ENCODE measurements at places on chromosomes 12 and 14.

DNA sequence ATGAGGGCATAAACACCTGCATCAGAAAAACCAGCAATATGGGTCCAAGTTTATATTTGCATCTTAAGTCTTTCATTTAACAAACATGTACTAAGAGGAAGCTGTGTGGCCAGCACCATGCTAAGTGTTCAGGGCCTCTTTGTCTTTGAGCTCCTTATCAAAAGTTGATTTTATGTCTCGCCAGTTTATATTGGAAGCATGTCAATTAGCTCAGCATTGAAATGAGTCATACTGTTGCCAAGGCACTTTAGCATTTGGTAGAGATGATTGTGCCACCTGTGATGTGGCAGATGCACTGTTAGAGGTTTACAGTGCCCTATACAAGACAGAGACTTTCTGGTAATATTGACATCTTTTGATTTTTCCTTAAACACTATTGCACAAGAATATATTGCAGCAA, 68.5 kb downstream of the BHLHE41 start:
- no peak for DNase-seq

- no peak for DNase-seq
Observed at GRCh38 chr12:28622406-28622805, 432.1 kb downstream of the CCDC91 start.

GRCh38 chr12:89695830-89696229, 12.8 kb downstream of the ATP2B1 start:
- no peak for DNase-seq

- DNase-seq, result no peak
Observed at GRCh38 chr12:92968176-92968813, 39.2 kb upstream of the EEA1 start.

DNA sequence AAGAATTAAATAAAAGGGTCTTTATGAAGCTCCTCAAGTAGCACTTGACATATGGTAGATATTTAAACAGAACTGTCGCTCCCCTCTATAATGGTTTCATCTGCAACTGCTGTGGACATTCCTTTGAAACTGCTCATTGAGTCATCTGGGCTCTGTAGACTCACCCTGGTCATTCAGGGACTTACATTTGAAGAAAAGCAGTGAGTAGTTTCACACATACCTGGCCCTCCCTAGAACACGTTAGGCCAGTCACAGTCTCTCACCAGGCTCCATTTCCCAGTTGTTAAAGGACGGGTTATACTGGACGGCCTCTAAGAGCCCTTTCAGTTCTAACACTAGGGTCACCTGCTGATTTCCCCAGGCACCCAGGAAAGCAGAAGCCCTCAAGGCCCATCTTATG, 217.0 kb downstream of the BCL11B start:
- no peak for DNase-seq

DNA sequence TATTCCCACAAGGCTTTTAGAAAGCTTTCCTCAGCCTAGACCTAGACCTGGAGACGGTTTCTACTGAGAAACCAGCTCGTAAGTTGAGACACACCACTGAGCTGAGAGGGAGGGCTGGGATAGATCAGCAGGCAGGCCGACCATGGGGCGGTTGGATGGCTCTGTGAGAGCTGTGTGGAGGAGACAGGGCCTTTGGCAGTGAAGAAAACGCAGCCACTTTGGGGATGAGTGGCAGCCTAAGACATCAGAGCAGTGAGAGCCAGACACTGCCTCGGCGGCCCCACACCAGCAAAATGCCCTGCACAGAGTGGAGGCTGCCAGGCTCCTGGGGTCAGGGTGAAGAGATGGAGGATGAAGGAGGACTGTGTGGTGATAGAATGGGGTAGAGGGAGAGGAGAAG, 46.0 kb downstream of the CACNA2D4 start:
- no peak for DNase-seq

DNA sequence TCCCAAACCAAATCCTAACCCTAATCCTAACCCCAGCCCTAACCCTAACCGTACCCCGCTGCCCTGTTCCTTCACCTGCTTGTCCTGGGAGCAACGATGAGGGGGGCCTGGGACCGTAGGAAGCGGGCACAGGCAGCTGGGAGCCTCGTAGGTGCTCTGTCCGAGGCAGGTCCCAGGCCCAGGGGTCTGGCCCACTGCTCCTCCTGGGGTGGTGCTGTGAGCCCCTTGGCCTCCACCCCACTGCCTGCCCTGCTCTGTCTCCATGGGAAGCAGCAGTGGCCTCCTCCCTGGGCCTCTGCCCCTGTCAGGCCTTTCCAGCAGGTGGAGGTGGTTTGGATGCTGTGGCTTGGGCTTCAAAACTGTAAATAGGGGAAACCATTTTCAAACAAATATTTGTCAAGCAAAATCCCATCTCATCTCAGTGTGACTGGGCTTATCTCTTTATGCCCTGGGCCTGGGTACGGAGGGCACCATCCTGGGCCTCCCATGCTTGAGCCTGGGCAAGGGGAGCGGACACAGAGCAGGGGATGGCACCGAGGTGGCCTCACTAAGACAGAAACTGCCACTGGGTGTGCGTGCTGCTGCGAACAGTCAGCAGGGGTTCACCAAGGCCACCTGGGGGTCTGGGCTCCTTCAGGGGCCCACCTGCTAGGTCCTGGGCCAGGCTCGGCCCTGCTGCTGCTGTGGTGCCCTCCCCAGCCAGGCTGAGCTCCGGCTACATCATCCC, 3.7 kb upstream of the BEGAIN start:
- no peak for DNase-seq

DNA sequence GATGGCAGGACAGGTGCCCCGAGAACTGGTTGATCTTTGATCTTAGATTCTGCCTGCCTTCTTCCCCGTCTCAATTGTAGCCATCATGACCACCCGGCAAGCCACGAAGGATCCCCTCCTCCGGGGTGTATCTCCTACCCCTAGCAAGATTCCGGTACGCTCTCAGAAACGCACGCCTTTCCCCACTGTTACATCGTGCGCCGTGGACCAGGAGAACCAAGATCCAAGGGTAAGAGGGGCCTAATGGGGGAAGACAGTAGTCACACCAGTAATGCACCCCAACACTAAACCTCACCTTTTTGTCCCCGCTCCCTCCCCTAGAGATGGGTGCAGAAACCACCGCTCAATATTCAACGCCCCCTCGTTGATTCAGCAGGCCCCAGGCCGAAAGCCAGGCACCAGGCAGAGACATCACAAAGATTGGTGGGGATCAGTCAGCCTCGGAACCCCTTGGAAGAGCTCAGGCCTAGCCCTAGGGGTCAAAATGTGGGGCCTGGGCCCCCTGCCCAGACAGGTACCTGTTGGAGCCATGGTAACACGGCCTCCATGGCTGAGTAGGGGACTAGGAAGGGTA, 556 bp downstream of the TROAP start:
- no peak for DNase-seq

DNA sequence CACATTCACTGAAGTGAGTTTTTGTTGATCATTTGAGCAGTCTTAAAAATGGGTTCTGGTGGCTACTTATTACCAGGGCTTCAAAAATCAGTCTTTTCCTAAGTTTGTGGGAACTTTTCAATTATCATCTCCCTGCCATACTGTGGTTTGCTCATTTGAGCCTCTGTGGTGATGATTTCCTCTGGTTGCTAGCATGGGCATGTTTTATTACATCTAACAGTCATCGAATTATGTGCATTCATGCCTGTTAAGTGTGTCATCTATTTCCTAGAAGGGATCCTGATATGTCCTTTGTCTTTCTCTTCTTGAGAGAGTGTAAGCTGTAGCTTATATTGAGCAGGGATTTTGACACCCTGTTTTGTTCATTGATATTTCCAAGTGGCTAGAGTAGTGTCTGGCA, 116.8 kb downstream of the WIF1 start:
- DNase-seq, result no peak

GRCh38 chr12:11958221-11959091, 112.3 kb upstream of the BCL2L14 start:
- DNase-seq, result no peak

- DNase-seq, result no peak
Observed at GRCh38 chr14:32233260-32233659, 30.2 kb upstream of the RNU6-8 start.

DNA sequence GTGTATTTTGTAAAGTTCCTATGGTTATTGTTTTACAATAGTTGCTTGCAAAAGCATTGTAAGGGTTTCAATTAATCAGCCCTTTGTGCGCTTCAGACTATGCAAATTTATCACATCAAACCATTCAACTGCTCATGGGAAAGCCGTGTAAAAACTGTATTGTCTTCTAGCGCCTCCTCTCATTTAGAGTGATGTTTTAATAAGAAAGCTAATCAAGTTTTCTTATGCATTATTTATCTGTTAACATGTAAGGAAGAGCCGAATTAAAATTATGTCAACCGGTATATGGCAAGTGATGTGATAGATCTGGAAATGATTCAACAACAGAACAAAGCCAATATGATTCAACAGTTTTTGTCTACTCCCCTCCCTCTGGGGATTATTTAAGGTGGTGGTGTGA, 92.5 kb upstream of the RFX4 start:
- DNase-seq, result no peak

DNA sequence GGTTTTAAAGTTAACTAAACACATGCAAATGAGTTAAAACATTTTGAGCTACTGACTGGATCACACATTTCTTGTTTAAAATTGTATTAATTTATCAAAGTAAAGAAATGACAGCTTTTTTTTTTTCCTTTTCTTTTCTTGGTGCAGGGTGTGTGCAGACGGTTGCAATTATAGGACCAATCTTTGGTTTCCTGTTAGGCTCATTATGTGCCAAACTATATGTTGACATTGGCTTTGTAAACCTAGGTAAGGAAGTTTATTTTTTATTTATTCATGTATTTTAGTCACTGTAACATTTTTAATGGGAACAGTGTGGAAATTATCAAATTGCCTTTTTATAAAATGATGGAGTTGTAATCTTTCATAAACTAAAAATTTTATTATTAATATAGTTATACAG, 21.9 kb downstream of the SLCO1C1 start:
- DNase-seq, result no peak

GRCh38 chr12:80044694-80045046, 54.7 kb upstream of the OTOGL start:
- no peak for DNase-seq

DNA sequence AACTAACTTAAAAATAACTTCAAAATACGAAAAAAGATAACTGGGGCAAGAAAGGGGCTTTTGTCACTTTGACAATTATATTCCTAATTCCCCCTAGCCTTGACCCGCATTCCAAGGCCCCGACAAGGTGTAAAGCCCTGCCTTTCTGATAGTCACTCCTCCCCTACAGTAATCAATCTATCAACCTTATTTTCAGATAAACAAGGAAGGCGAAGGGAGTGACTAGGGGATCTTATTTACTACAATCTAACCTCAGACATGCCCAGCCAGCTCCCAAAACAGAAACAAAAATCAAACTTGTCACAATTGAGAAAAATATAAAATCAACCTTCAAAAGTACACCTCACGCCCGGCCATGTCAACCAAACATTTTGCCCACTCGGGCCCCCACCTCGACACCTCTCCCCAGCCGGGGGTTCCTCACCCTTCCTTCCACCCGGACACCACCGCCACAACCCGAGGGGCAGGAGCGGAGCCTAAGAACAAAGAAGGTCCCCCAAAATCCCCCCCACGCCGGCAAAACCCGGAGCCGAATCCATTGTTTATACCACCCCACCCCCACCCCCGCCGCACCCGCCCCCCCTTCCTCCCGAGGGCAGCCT, 562 bp downstream of the ZFYVE1 start:
- DNase-seq, result no peak

- no peak for DNase-seq
Observed at GRCh38 chr14:90649083-90649482, 167.1 kb downstream of the TTC7B start.

DNA sequence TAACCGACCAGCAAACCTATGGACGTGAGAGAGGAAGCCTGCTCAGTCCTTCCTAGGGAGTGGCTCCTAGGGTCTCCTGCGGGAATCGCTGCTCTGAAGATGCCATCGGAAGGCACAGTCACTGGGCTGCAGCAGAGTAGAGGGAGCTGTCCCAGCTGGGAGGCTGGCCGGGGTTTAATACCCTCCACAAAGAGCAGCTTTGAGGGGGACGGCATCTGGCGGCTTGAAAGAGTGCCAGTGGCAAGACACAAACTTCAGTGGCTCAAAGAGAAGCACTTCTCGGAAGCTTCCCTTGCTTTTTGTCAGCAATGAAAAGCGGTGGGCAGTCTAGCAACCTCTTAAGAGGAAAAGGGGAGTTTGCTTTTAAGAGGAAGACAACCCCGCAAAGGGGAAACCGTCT, 114.6 kb downstream of the TMEM132C start:
- DNase-seq, result peak; percentile 55

DNA sequence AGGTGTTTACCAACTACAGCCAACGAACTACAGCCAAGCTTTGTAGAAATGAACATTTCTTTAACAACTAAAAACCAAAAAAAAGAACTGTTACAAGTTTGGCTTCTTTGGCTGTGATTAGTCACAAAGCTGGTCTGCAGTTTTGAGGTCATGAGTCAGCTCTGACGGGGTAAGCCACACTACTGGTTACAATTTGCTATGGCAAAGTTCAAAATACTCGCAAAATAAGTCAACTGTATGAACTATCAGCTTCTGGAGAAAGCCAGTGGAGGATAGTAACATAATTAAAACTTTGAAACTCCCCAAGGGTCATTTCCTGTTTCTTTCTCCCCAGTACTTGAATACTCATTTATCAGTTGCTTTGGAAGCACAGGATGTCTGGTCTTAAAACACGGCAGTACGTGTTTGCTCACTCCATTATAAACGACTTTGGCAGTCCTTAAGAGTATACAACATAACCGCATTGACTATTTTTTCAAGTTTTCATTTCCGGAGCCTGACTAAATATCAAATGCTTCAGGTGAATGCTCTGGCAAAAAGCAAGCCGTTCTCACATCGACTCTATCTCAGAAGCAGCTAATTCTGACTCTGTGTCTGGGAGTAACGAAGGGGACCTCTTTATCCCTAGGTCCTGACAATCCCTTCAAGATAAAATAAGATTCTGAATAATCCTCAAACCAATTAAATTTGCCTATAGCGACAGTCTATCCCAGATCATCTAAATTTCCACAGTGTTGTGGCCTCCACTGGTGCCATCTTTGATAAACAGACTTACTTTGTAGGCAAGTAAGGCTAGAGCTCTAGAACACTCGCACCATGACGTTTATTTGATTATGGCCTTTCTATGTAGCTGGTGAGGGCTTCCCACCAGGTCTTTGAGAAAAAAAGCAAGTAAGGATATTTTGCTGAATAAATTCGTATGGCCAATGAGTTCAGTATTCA, 10.6 kb downstream of the PHLDA1 start:
- DNase-seq, result no peak

DNA sequence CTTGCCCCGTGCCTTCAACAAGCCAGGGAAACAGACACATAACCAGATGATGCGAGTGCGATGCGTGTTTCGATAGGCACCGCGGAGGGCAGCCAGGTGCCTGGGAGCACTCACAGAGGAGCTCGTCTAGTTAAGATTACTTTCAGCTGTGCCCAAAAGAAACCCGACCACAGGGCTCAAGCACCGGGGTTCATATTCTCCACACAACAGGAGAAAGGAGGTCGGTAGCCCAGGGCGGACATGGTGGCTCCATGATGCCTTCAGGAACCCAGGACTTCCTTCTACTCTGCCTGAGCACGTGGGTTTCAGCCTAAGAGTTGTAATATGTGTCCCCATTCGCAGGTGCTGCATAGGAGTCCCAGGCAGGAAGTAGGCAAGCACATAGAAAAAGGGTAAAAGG, 53.7 kb upstream of the DDX11 start:
- DNase-seq, result no peak

- no peak for DNase-seq
Observed at GRCh38 chr14:24179961-24180796, 8.3 kb downstream of the REC8 start.

- no peak for DNase-seq
Observed at GRCh38 chr14:102592763-102593060, 263 bp downstream of the RCOR1 start.

- no peak for DNase-seq
Observed at GRCh38 chr14:92475451-92476187, 38.0 kb upstream of the RIN3 start.

- DNase-seq, result no peak
Observed at GRCh38 chr14:106083082-106083481, 556.7 kb downstream of the TMEM121 start.
